ENCODE measurements at places on chromosomes 5 and 9.

DNA sequence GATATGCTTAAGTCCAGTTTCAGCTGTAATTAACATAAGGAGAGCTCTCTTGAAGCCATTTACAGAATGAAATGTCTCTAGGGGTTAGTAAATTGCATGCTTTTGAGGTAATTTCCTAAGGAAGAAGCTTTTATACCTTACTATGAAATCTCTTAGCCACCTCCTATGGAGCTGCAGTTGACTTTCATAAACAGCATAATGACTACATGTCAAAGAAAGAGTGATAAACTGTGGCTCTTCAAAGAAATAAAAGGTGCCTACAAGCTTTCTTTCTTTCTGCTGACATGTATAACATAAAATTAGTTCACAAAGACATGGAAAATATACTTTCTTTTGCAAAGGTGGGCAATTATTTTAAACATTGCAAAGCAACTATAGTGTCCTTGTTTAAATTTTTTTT is 90.8 kb downstream of the TMEM167A start:
- no peak for DNase-seq

GRCh38 chr9:71303351-71303750 is 181.9 kb upstream of the TRPM3 start:
- no peak for DNase-seq

DNA sequence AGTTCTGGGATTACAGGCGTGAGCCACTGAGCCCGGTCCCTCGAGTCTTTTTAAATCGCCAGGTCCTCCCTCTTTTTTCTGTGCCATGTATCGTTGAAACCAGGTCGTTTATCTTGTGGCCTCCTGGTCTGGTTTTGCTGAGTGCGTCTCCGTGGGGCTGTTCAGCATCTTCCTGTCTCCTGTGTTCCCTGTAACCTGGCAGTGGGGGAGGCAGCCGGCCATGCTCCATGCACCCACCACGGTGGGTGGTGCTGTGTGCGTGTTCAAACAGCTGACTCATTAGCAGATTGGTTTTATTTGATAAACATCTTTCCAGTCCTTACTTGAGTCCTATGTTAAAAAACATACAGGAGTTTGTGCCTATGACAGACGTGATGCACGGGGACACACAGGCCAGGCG is 2.7 kb downstream of the RNU6ATAC start:
- DNase-seq: no peak

GRCh38 chr9:131411719-131412681 is 18.1 kb downstream of the PRRC2B start:
- no peak for DNase-seq

- no peak for DNase-seq
Observed at GRCh38 chr9:7467186-7467585, 332.4 kb downstream of the DMAC1 start.

- no peak for DNase-seq
Observed at GRCh38 chr5:34767180-34767579, 71.8 kb upstream of the TTC23L start.

GRCh38 chr5:40452874-40453624 is 226.7 kb upstream of the PTGER4 start:
- DNase-seq: no peak

GRCh38 chr5:141585594-141585993 is 33.2 kb downstream of the DIAPH1 start:
- DNase-seq: no peak

- no peak for DNase-seq
Observed at GRCh38 chr5:146466521-146467349, 19.6 kb downstream of the TCERG1 start.

DNA sequence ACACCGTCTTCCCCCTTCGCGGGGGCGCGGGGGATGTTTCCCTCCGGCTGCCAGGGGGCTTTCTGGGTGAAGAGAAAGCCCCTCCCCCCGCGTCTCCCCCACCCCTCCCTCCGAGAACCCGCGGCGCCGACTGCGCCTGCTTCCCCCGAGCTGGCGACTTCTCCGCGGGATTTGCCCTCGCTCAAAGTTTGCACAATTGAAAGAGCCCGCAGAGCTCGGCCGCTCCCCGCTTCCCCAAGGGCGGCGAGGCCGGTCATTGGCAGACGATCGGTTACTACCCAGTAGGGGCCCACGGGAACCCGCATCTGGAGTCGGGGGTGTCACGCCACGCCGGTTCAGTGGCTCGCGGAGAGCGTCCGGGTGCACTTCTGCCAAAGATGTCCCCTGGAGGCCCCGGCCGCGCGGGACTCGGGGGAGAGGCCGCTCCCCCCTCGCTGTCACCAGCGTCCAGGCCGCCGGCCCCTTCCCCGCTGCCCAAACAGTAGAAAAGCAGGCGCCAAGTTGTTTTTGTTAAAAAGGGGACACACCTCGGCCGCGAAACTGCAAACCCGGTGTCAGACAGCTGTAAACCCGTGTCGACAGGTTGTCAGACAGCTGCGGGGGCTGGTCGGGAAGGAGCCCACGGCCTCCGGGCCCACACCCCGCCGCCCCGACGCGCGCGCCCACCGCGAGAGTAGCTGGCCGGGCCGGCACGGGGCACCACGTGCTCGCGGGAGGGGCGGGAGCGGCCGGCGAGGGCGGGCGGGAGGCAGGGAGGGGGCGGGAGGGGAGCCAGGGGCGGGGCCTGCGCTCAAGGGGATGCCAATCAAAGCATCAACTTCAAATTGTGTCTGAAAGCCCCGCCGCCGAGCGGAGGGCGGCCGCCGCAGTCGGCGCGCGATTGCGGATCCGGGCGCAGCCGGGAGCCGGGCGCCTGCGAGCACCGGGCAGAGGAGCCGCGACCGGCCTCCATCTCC is at the start of gene IRX1:
TSS of gene IRX1 (plus strand) at position 827 of the 956 bp plus-strand sequence. CDS start 274 bp downstream, outside the sequence.
- no peak for DNase-seq

DNA sequence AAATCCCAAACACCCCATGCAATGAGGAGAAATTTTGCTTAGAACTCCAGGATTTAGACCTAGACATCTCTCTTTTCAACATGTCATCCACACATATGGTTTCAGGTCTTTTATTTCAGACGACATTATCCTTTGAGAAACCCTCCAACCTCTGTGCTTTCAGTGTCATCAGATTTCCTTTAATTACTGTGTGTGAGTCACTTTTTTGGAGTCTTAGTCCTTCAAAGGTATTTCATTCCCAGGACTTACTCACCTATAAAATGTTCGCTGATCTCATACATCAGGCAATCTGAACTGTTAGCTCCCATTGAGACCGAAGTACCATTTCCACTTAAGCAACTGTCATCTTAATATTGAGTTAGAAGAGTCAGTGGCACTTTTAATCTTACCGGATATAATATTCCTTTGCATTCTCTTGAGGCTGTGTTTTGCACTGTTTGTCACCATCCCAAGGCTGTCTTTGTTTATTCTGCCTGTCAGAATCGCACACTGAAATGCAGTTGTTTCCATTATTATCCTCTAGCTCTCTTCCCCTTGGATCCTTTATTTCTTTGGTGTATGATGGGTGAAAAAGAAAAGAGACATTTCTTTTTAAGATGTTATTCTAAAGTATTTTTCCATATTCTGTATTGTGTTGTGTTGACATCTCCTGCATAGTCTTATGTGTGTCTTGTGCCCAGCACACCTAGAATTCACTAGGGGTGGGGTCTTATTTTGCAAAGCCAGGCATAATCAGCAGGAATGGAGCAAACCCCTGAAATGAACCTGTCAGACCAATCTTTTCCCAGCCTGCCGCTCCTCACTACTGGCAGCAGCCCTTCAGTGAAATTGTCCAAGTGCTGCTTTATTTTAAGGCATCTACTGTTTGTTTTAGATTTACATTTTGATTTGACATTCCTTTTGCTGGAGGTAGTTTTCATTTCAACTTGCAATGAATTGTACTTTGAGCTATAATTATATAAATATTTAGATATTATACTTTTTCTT is 155.4 kb downstream of the PAM start:
- no peak for DNase-seq

GRCh38 chr5:139147483-139148087 is 50.6 kb downstream of the SIL1 start:
- DNase-seq: no peak

- no peak for DNase-seq
Observed at GRCh38 chr5:493119-493701, 31.0 kb downstream of the SLC9A3 start.

GRCh38 chr9:84570482-84571154 is 98.9 kb upstream of the NTRK2 start:
- no peak for DNase-seq

DNA sequence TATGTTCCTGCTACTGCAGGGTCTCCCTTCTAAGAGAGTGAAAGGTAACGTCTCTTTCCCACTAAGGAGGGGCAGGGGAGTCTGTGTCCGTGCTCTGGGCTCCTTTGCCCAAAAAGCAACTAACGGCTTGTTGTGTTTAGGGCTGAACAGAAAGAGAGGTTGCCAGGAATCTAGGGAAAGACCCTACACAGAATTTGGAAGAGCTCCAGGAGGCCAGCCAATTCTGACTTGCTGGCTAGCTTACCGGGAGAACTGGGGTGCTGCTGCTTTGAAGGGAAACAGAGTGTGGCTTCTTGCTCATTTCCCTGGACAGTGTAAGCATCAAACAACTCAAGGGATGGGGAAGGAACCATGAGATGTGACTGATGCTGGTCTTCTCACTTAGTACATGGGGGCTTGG is 176.1 kb downstream of the GADD45G start:
- DNase-seq: no peak

GRCh38 chr9:79240774-79241173 is 331.0 kb upstream of the TLE4 start:
- no peak for DNase-seq

- no peak for DNase-seq
Observed at GRCh38 chr5:158881091-158881880, 218.4 kb downstream of the EBF1 start.

Data from stimulated activated naive CD8-positive, alpha-beta T cell treated with anti-CD3 and anti-CD28 coated beads, Interleukin-15, Interleukin-2, amounts not matched to agents 100 U/mL and 50 U/mL, for 24 hours (primary cell).